ENCODE measurements at places on chromosomes 2 and 18.

GRCh38 chr2:232817756-232818155 lies 41.4 kb upstream of the KCNJ13 start:
- no peak for DNase-seq

- DNase-seq: no peak
These were observed 158.0 kb upstream of the TWIST2 start for GRCh38 chr2:238689871-238690389.

- DNase-seq: no peak
These were observed 369.7 kb downstream of the CTNNA2 start for GRCh38 chr2:79882548-79882947.

- no peak for DNase-seq
These were observed 36.6 kb upstream of the TAF1B start for GRCh38 chr2:9806656-9807055.

DNA sequence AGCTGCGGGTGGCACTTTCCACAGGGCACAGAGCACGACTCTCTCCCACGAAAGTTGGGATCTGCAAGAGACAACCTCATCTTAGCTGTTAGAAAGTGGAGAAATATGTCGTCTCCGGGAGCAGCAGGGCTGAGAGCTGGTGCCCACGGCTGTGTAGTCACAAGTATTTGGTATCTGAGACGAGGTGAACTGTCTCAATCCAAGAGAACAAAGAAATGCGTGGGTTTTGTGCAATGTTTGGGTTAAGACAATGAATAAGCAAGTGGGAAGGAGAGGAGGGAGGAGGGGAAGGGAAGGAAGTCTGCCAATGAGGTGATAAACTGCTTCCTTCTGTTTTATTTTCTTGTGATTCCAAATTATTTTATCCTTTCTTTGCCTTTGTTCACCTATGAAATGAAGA lies 18.0 kb downstream of the DYTN start:
- DNase-seq: no peak

DNA sequence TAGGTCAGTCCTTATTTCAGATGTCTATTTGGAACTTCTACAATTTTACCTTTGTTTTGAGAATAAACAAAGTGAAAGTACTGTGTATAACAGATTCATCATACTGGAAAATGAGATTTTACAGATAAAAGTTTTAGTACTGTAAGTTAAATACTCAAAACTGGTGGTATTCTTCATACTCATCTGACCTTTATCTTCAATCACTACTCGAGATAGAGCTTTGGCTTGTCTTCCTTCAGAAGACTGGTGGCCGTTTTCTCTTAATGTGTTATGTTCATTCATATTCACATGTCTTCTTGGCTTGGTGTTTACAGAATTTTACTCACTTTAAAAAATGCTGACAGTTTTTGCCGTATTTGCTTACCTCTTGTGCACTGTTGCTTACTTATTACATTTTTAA lies 2.1 kb downstream of the SPOPL start:
- no peak for DNase-seq

DNA sequence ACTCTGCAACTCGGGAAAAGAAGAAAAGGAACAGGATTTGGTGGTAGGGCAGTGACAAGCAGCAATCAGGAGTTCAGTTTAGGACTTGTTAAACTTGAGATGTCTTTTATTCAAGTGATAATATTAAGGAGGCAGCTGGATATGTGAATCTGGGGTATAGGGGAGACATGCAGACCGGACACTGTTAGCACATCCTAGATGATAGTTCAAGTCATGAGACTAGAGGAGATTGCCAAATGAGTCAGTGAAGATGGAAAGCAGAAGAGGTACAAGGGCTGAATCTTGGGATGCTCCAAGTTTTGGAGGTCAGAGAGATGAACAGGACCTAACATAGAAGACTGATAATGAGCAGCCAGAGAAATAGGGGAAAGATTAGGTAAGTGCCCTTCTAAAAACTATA lies 69.5 kb upstream of the PSME4 start:
- no peak for DNase-seq

DNA sequence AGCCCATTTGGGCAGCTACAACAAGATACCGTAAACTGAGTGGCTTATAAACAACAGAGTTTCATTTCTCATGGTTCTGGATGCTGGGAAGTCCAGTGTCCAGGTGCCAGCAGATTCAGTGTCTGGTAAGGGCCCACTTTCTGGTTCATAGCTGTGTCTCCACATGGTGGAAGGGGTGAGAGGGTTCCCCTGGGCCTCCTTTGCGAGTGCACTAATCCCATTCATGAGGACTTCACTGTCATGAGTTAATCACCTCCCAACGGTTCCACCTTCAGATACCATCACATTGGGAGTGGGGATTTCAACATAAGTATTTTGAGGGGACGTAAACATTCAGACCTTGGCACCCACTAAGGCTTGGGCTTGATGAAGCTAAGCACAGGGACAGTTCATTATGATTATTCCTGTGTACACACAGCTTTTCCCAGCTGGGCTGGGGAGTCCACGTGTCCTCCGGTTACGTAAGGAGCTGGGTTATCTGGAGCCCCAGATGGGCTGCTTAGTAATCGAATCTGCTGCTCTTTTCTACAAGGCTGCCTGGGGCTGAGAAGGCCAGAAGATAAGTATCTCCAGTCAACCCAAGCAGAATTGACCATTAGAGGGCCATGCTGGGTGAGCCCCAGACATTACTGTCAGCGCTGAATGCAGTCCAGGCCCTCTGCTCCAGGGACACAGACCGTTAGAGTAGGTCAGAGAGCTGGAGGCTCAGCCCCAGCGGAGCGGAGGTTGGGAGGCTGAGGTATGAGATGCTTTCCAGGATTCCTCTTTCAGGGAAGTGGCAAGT lies 42.7 kb downstream of the EPAS1 start:
- DNase-seq: no peak

GRCh38 chr2:232920055-232920454 lies 50.0 kb downstream of the SNORC start:
- no peak for DNase-seq

GRCh38 chr18:9869715-9870430 lies 15.9 kb upstream of the TXNDC2 start:
- peak; percentile 52 for DNase-seq

DNA sequence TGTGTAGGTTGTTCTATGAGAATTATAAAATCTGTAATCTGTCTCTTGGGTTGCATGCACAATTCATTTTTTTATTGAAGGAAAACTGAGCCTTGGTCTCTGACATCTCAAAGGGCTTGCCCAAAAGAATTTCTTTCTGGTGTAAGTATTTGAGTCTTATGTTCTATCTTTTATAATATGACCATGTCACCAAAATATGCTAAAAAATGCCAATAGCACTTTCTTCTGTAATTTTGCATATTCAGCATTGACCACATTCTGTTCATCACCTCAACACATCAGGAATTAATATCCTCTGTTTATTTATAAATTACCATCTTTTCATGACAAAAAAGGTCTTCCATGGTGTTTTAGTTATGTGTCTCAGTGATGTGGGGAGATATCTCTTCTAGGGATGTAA lies 268.7 kb upstream of the TCF4 start:
- DNase-seq: no peak

DNA sequence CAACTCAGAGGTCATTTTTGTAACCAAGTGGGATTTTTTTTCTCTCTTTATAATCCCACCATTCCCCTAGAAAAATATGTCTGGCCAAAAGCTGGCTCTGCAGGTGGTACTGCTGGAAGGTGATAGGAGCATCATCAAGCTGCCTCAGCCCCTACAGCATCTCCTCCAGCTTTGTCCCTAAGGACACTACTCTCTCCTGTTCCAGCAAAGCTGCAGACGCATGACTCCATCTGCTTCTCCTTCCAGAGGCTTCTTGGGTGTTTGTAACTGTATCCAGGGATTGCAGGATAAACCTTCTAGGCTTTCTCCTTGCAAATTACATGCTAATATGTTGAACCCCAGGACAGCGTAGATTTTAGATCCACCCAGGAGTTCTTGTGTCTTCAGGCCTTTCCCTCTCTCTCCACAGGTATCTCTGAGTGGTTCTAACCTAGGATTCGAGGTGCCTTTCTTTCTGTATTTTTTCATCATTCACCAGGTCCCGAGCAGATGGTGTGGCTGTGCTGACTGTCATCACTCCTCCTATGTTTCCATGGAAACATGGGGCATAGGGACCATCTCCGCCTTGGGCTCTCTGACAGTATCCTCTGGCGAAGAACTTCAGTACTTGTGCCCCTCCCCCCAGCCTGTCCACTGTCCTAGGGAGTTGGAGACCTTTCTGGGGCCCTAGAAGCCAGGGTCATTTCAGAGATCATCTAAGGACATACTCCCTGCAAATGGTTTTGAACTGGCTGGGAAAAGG lies 34.3 kb downstream of the AFF3 start:
- DNase-seq: no peak
